ENCODE measurements at places on chromosomes 7 and 10.

DNA sequence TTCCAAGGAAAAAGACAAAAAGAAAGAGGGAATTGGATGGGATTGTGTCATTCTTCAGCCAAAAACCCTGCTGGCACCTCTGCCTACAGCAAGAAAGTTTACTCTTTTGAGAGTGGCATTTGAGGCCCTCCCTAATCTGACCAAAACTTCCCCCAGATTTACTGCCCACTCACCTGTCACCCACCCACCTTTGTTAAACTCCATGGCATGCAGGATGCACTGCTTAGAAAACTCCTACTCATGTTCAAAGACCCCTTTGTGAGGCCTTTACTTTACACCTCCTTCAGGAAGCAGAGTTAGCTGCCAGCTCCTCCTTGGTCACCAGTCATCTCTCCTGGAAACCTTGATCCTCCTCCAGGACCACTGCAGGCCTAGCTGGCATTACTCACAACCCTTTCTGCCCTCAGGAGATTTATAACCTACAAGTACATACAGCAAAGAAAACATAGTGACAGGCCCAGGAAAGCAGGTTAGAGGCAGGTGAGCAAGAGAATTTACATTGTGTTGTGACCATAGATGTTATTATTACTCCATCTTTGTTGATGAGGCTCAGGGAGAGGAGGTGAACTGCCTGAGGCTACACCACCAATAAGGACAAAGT lies 10.3 kb upstream of the PLAC9 start:
- DNase-seq = no peak

DNA sequence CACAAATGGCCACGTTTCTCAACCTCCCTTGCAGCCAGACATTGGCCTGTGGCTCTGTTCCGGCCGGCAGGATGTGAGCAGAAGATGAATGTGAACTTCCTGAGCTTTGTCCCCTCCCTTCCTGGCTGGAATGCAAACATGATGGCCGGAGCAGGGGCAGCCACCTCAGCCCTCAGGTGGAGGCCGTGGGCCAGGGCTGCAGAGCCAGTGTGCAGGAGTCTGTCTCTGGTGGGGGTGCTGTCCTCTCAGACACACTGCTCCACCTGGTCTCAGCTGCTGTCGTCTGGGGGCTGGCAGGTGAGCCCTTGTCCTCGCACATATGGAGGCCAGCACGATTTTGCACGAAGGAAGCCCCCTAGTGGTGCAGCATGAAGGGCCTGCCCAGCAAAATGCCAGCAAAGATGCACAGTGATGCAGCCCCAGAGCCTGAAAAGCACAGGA lies 25.3 kb upstream of the PWWP2B start:
- no peak for DNase-seq

DNA sequence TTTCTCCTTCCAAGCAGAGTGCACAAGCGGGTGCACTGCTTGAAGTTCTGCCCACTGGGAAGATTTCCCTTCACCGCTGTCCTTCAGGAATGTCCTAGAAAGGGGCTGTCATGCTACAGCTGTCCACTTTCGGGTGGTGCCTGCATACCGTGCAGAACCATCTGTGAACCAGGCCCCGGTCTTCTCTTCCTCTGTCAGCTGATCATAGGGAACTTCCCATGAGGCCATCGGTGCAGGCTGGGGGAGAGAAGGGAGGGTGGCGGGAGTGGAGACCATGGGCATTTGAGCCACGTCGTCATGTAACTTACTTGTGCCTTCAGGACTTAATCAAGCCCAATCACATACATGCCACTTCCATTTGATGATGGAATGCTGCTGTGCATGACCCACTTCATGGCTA lies 111.6 kb downstream of the NKX6-2 start:
- no peak for DNase-seq

GRCh38 chr10:93620925-93621324 lies 8.6 kb downstream of the PDE6C start:
- DNase-seq = no peak

GRCh38 chr7:3510101-3511020 lies 209.3 kb downstream of the SDK1 start:
- no peak for DNase-seq

DNA sequence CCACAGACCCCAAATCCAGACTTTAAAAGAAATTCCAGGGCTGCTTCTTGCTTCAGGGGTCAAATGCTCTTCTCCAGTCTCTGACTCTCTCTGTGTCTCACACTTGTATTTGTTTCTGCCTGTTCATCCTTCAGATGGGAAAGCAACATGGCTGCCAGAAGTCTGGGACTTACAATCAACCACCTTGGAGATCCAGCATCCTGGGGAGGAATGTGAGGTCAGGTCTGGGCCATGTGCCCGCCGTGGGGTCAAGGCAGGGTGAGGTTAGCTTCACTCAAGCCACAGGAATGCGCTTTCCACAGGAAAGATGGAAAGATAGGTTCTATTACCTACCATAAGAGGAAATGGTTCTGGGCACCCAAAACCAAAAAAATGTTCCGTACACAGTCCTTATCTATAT lies 34.3 kb upstream of the NPVF start:
- DNase-seq = no peak

- DNase-seq = no peak
Measured at GRCh38 chr10:79004311-79004710, 64.5 kb upstream of the ZMIZ1 start.

DNA sequence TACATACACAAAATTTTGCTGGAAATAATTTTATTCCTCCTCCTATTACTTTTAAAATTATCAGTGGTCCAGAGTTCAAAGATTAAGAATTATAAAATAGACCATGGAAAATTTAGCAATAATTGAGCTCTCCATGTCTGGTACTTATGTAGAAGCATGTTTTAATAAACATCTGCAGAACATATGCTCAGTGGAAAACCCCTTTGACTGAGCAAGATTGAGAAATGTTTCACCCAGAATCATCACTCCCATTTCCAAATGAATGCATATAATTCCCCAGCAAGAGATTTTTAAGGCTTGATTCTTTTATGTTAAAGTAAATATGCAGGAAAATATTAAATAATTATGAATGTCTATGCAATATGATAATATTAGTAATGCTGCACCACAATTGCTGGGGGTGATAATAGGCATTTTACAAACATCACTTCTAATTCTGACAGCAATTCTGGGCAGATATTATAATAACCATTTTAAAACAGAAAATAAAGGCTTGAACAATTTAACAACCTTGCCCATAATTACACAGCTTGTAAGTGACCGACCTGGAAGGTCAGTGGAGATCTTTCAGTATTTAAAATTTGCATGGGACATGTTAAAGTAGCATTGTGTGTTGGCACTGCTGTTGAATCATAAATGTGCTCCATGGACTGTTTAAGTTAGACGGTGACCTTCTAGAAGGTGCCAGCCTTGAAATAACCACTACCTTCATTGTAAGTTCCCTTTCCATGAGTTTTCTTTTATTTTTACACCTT lies 45.6 kb upstream of the TES start:
- no peak for DNase-seq

GRCh38 chr7:2009541-2010001 lies 223.2 kb downstream of the MAD1L1 start:
- DNase-seq = no peak

- no peak for DNase-seq
Measured at GRCh38 chr10:43264965-43265798, 1.7 kb downstream of the RASGEF1A start.

Data from fibroblast of the aortic adventitia (primary cell).